ENCODE measurements at places on chromosomes 3 and 15. TPM values are rescaled to one million over a fixed set of nuclear protein-coding genes. Genes with fewer than 3 reads are reported as not detected.

The PRR20G gene
- not detected for total RNA-seq

The MCTP2 gene
- total RNA-seq = 0.15 TPM

The SLC6A1 gene
- total RNA-seq = not detected

The P2RY1 gene
- total RNA-seq = 0.08 TPM

The TMCO5A gene
- not detected for total RNA-seq

The IL12A gene
- not detected for total RNA-seq

The PAQR5 gene
- 2.0 TPM for total RNA-seq

The GNAT1 gene
- total RNA-seq = not detected

The CTXN2 gene
- total RNA-seq = 0.05 TPM

The CLDN11 gene
- total RNA-seq = 1.9 TPM

The CD96 gene
- total RNA-seq = not detected

The IL17RB gene
- total RNA-seq = 15.9 TPM

The ANKRD34C gene
- total RNA-seq = not detected

The VPS33B gene
- total RNA-seq = 16.3 TPM

The KIF7 gene
- total RNA-seq = 6.5 TPM

The CCR4 gene
- 0.10 TPM for total RNA-seq

The CHDH gene
- total RNA-seq = 24.1 TPM

The LAMB2 gene
- 189 TPM for total RNA-seq

The TERC gene
- total RNA-seq = 6.0 TPM

The PLA2G4B gene
- 4.7 TPM for total RNA-seq

The MKRN3 gene
- 7.9 TPM for total RNA-seq

The SLC12A8 gene
- total RNA-seq = 7.0 TPM

The CAND2 gene
- 0.13 TPM for total RNA-seq

The GOLGA6L7 gene
- not detected for total RNA-seq

The CCDC191 gene
- total RNA-seq = 5.6 TPM

The CHRNA5 gene
- 52.4 TPM for total RNA-seq

The SERPINI1 gene
- total RNA-seq = 8.0 TPM

The IL17RD gene
- total RNA-seq = 3.5 TPM

The PLSCR4 gene
- 3.5 TPM for total RNA-seq

The LMAN1L gene
- total RNA-seq = not detected

The CEMIP gene
- total RNA-seq = 0.46 TPM

The WDR93 gene
- total RNA-seq = 0.18 TPM

The LNP1 gene
- total RNA-seq = 1.8 TPM
